Lower lobe of right lung (tissue), 2 donors: ENCODE measurements at places on chromosomes 2 and 18. TPM values are rescaled to one million over a fixed set of nuclear protein-coding genes. Genes with fewer than 3 reads are reported as not detected.
A peak's percentile ranks its signal among the peaks of the same experiment; 100 is the strongest.

IL1RL2 gene
- not detected for total RNA-seq

CNGA3 gene
- 0.18 TPM for total RNA-seq

DSG1 gene
- not detected for total RNA-seq

SKOR2 gene
- total RNA-seq = not detected

CFAP65 gene
- total RNA-seq = 7.6 TPM

ARHGAP15 gene
- 18.5 TPM for total RNA-seq

TBR1 gene
- total RNA-seq = not detected

ANKRD23 gene
- total RNA-seq = 3.5 TPM

GPD2 gene
- 50.4 TPM for total RNA-seq

CD8B2 gene
- 0.21 TPM for total RNA-seq

ID2 gene
- total RNA-seq = 102 TPM

SERPINB2 gene
- total RNA-seq = not detected

RALBP1 gene
- total RNA-seq = 58.1 TPM

LRATD1 gene
- 8.0 TPM for total RNA-seq

MSTN gene
- total RNA-seq = 0.18 TPM

FEV gene
- not detected for total RNA-seq

SS18 gene
- 57.1 TPM for total RNA-seq

DNA sequence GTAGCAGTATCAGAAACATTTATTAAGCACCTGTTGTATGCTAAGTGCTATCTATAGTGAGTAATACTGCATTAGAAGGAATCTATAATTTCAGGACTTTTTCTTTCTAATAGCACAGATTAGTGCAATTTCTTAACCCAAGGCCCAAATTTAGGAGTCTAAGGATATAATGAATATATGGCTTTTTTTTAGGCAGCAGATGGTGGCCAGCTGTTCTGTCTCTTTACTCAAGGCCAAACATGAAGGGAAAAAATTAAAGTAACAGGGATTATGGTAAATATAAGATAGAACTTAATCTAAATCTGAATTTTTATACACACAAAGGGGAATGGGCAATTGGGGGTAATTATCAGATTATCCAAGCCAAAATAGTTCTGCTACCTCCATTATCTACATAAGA is 230.6 kb upstream of the SP5 start:
- no peak for DNase-seq

DNA sequence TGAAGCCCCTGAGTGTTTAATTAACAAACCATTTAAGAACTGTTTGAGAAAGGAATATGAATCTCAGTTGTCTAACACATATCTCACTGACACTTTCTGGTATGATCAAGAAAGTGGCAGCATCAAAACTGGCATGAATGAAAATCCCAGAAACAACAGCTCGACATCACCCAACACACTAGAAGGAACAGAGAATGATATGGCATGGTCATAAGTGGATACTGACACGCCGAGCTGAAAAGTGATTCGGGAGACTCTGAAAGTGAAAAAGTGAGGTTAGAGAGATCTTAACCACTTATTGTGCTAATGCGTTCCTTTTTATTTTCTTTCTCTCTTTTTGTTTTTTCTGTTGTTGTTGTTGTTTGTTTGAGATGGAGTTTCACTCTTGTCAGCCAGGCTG is 37.9 kb downstream of the MRPL35 start:
- no peak for DNase-seq

GRCh38 chr2:58099096-58099769 is 52.6 kb downstream of the VRK2 start:
- no peak for DNase-seq

- DNase-seq = no peak
Measured at GRCh38 chr2:154908327-154908726, 209.8 kb downstream of the KCNJ3 start.

DNA sequence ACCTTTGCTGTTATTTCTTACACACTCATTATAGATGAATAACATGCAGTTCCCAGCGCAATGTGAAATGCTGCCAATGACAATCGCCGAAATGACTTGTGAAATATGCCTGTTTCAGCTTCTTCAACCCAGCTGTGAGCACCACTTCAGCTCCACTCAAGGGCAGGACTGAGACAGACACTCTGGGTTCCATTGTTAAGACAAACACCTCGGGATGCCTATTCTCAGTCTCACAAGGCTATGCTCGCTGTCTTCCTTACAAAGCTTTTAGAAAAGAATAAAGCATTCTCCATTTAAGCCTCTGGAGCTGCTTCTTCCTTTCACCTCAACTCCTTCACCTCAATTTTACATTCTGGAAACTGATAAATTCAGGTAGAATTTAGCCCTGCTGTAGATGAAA is 4.2 kb downstream of the CBLN2 start:
- no peak for DNase-seq

DNA sequence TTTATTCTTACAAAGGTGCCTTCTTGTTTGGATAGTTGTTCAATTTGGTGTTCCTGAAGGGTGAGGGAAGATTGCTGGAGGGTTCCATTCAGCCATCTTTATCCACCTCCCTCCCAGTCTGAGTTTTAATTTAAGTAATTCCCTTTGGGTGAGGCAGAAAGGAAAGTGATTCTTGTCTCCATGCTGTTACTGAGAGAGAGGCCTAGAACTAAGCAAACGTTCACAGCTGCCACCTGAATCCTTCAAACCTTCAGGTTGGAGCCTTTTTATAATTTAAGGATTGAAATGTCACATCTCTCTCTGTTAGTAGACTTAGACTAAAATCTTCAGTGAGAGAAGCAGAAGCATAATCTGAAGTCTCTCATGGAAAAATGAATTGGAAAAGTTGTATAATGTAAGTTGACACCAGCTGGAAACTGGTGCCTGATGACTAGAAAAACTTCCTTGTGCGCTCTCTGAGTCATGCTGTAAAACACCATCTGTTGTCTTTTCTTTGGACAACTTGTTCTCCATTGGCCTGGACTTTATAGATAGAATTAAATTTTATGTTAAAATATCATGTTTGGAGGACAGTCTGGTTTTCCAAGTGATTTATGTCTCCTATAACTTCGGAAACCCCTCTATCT is 14.6 kb downstream of the STRADB start:
- DNase-seq = no peak

GRCh38 chr18:65906621-65907034 is 155.8 kb downstream of the CDH7 start:
- DNase-seq = no peak

GRCh38 chr2:51595836-51596235 is 563.9 kb upstream of the NRXN1 start:
- DNase-seq = no peak

GRCh38 chr2:41729800-41730364 is 317.9 kb upstream of the PKDCC start:
- DNase-seq = no peak

DNA sequence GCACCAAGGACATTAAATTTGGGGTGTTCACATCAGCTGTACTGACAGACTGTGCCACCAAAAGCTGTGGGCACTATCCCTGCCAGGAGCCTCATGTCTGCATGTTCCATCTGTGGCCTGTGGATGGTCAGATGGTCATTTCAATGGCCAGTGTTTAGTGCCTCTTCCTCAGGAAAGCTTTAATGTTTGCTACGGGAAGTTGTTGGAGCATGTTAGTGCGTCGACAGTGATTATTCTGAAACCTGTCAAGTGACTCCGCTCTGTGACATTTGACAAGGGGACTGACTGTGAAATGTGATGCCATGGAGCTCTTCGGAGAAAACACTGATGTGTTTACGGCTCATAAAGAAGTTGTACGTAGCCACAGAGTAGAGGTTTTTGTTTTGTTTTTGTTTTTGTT is 18.7 kb upstream of the RGPD4 start:
- DNase-seq = no peak

- no peak for DNase-seq
Measured at GRCh38 chr2:176790468-176790867, 422.1 kb upstream of the HNRNPA3 start.

GRCh38 chr2:226256709-226257376 is 542.8 kb downstream of the IRS1 start:
- no peak for DNase-seq

GRCh38 chr2:129087133-129087813 is 768.6 kb upstream of the HS6ST1 start:
- no peak for DNase-seq

GRCh38 chr2:12543076-12543977 is 173.4 kb upstream of the TRIB2 start:
- DNase-seq = no peak

DNA sequence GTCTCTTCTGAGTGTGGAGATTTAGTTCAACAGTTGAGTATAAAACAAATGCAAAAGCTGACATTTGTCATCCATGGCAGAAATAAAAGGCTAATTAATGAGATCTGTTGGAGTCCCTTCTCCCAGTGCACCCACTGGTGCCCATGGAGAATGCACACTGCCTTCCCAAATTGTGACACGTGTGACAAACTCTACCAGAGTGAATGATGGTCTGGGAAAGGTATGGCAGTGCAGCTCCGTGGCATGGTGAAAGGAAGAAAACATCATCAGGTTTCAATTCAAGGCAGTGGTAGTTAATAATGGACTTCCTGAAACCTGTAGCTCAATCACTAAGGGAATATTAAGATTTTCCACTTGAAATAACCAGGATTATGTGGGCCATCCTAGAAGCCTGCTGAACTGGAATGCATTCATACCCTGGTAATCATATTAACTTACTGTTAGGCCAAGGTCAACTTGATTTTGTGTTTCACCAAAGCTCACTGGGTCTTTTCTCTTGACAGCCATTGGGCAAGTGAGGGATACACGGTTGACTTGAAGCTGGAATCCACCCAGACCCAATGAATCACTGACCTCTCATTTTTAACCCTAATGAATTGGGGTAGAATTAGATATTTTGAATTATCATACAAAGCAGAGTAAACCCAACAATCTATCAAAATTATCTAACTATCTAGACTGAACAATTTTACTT is 167.6 kb downstream of the AFF3 start:
- DNase-seq = no peak

DNA sequence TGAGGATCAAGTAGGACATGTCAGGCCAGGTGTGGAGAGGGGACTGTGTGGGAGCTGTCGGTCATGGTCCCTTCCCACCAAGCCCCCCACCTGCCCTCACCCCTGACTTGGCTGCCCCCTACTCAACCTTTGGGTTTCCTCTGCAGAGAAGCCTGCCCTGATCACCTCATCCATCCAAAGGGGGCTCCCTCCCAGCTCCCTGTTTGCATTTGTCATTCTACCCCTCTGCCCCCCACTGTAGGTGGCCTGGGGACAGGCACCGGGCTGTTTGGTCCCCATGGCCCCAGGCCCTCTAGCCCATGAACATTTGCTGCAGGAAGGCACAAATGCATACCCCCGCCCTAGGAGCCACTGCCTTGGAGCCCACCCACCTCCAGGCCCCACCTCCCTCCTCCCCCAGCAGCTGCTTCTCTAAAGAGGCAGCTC is 115.0 kb downstream of the SMAD7 start:
- DNase-seq = peak; percentile 30

DNA sequence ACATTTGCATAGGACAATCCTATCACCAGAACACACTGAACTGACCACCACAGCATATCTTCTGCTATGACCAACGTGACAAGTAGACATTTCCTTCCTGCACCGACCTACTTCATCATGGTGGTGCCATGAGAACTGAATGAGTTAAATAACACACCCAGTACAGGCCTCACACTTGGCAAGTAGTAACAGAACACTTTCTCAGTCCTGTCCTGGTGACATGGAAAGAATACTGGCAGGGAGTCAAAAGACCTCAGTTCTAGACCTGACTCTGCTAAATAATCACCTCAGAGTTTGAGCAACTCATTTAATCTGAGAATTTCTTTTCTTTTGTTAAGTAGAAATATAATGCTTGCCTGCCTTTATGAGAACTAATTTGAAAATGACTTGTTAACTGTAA is 186.3 kb upstream of the SMAD7 start:
- no peak for DNase-seq

- DNase-seq = no peak
Measured at GRCh38 chr2:83990636-83991035, 468.4 kb downstream of the SUCLG1 start.

DNA sequence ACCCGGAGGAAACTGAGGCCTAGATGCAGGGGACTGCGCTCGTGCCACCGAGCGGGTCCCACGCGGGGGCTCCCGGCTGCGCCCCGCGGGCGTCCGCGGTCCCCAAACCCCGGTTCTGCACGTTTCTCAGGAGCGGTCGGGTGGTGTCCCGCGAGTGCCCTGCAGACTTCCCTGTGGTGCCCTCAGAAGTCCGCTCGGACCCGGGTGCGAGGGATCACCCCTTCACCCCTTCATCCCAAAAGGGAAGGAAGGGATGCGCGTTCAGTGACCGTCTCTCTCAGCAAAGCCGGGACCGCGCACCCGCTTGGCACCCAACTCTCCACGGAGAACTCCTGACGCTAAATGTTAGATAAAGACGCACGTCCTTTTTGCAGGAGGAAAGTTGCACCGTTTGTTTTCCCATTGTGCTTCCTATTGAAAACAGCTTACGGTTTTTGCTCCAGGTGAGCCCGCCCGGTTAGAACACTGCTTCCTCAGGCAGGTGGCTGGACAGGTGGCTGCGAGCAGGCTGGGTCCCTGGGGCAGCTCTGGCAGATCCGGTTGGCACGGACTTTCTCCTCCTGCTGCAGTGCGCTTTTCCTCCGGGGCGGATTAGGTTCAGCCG is 779 bp downstream of the DGKD start:
- peak; percentile 59 for DNase-seq

DNA sequence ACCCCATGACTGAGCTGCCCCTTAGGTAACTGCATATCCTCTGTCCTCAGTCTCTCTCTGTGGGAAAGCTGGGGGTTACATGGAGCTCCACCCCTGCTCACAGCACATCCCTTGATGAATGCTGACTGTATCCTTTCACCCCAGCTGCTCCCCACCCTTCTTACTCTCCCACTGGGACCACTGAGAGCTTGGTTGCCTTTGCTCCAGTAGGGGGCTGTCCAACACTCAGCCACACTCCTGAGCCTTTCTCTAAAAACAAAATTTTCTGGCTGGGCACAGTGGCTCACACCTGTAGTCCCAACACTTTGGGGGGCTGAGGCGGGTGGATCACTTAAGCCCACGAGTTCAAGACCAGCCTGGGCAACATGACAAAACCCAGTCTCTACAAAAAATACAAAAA is 89.2 kb upstream of the MSH2 start:
- no peak for DNase-seq

DNA sequence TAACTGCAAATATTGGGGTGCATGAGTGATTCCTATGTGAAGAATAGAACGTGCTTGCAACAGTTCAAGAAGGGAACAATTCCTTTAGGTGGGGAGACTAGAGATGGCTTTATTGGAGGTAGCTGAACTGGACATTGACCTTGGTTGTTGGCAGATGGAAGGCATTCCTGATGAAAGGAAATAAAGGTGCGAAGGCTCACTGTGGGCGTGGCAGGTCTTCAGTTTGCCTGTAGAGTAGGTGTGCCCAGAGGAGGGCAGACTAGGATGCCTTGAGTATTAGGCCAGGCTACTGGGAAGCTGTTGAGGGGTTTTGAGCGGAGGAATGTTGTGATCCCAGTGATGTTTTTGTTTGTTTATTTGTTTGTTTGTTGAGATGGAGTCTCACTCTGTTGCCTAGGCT is 2.8 kb downstream of the SPR start:
- DNase-seq = no peak

DNA sequence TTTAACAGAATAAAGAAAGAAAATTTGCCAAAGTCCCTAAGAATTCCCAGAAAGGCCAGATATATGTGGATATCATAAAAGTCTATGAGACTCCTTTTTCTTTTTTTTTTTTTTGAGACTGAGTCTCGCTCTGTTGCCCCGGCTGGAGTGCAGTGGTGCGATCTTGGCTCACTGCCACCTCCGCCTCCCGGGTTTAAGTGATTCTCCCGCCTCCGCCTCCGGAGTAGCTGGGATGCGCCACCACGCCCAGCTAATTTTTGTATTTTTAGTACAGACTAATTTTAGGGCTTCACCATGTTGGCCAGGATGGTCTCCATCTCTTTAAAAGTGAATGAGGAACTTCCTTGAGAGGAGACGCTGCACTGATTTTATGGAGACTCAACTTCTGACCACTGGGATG is 335.2 kb downstream of the FBXO15 start:
- no peak for DNase-seq
